Airway epithelial cell (primary cell): ENCODE measurements at places on chromosomes 3 and 15. TPM values are rescaled to one million over a fixed set of nuclear protein-coding genes. Genes with fewer than 3 reads are reported as not detected.

CD200R1 gene
- not detected in 2 replicates for total RNA-seq

GABRA5 gene
- not detected in 2 replicates for total RNA-seq

DCBLD2 gene
- total RNA-seq = 74.5 and 86.6 TPM in 2 replicates

LRRC31 gene
- not detected in 2 replicates for total RNA-seq

ABHD10 gene
- 14.4 and 23.3 TPM in 2 replicates for total RNA-seq

ROBO2 gene
- 0.05 and 0.28 TPM in 2 replicates for total RNA-seq

GPR149 gene
- not detected in 2 replicates for total RNA-seq

SEMA3G gene
- 0.21 and 0.79 TPM in 2 replicates for total RNA-seq

AGBL1 gene
- not detected in 2 replicates for total RNA-seq

GOLGA8O gene
- not detected in 2 replicates for total RNA-seq

WWTR1 gene
- 35.9 and 48.5 TPM in 2 replicates for total RNA-seq

ST8SIA2 gene
- not detected in 2 replicates for total RNA-seq

CISH gene
- total RNA-seq = 4.6 and 6.9 TPM in 2 replicates

SAMD7 gene
- not detected in 2 replicates for total RNA-seq

ANKRD34C gene
- total RNA-seq = not detected in 2 replicates

SPTSSB gene
- total RNA-seq = 7.5 and 18.5 TPM in 2 replicates

STRA6 gene
- 0.28 and 0.79 TPM in 2 replicates for total RNA-seq

PIF1 gene
- 9.5 TPM in 2 replicates for total RNA-seq

CERS3 gene
- total RNA-seq = 12.2 and 14.1 TPM in 2 replicates

FBXO40 gene
- not detected in 2 replicates for total RNA-seq

GAP43 gene
- not detected in 2 replicates for total RNA-seq

IFT57 gene
- total RNA-seq = 32.3 and 46.0 TPM in 2 replicates

MYO5C gene
- 12.7 and 21.0 TPM in 2 replicates for total RNA-seq

GUCA1C gene
- not detected in 2 replicates for total RNA-seq

GALK2 gene
- total RNA-seq = 15.7 and 22.0 TPM in 2 replicates

FEZF2 gene
- total RNA-seq = not detected in 2 replicates

IL5RA gene
- total RNA-seq = not detected in 2 replicates

PFN2 gene
- 109 TPM in 2 replicates for total RNA-seq

SLC49A4 gene
- 13.3 and 14.0 TPM in 2 replicates for total RNA-seq

LRRIQ4 gene
- not detected in 2 replicates for total RNA-seq

ARL13B gene
- total RNA-seq = 3.5 and 6.1 TPM in 2 replicates

ELL3 gene
- total RNA-seq = 17.1 and 29.5 TPM in 2 replicates

CHRNA3 gene
- 0.09 TPM in 1 of 2 replicates, not detected in the other for total RNA-seq

MCF2L2 gene
- total RNA-seq = 0.05 and 0.28 TPM in 2 replicates

IL1RAP gene
- total RNA-seq = 42.8 and 43.4 TPM in 2 replicates

SGO1 gene
- total RNA-seq = 4.8 and 6.7 TPM in 2 replicates

NR2E3 gene
- total RNA-seq = not detected in 2 replicates

GTF2A2 gene
- 52.3 and 53.6 TPM in 2 replicates for total RNA-seq

AAGAB gene
- total RNA-seq = 33.6 and 39.2 TPM in 2 replicates
